ENCODE measurements at places on chromosomes 13 and 19.

DNA sequence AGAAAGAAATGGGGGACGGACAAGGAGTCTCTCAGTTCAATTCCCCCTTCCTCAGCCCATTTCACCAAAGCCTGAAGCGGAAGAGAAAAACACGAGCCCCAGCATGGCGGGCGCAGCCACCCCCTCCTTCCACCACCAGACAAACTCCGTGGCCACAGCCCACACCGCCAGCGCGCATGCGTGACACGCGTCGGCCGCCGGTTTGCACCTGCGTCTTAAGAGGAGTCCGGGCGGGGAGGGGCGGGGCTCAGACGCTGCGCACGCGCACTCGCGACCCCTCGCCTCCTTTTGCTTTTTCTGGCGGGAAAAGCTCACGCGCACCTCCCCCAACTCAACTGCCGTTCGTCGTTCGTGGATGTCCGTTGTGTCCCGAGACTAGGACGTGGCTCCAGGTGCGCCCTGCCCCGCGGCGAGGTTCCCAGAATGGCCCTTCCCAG lies at the start of gene KASH5:
Gene KASH5 (plus strand): TSS at position 314 of the 437 bp plus-strand sequence. CDS start 2,635 bp downstream, outside the sequence.
- peak; percentile 82 for DNase-seq

DNA sequence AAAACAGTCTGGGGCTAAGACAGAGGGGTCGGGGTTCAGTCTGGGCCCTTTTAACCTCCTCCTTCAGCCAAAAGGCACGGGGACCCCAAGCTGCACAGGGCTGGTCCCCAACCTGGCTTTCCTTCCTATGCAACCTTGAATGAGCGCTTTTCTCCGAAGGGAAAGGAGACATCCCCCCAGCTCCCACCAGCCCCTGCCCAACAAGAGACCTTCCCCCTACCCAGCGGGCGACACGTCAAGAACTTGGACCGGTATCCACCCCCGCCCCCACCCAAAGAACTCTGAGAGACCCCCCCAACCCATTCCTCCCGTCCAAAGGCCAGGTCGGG lies 35.0 kb upstream of the NANOS3 start:
- DNase-seq: no peak

DNA sequence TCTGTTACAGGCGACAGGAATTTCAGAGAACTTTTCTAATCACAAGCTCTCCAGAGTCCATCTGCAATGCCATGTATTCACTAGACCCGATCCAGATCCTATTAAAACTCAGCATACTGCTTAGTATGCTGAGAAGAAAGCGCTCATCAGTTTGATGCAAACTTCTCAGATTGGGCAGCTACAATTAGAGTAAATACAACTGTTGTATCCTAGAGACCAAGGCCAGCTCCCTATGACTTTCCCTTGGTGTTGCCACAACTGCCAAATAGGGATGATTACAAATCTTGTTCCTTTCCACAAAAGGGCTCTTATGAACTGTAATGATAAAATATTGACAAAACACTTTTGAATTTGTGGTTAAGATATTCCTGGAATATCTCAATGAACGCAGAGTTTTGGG lies 191.2 kb downstream of the SPRY2 start:
- no peak for DNase-seq

- DNase-seq: peak; percentile 81
Observed at GRCh38 chr19:52637718-52638585, at the start of gene ZNF83. TSS of gene ZNF83 (minus strand) at chr19:52638355.

- no peak for DNase-seq
Observed at GRCh38 chr19:30092721-30093569, 150.9 kb downstream of the URI1 start.

- no peak for DNase-seq
Observed at GRCh38 chr13:75752826-75753225, 116.7 kb downstream of the LMO7 start.

DNA sequence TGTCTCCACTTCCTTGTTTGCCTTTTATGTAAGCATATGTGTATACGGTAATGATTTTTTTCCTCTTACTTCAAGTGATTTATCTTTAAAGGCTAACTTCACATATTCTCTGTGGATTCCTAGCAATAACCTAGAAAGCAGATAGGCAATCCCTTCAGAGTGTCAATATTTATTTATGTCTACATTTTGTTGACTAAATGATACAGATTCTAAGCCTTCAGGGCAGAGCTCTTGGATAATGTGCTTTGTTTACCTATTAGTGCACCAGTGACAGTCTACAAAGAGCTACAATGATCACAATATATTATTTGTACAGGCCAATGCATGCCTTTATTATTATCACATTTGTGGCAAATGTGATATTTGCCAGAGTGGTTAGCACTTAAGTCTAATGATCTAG lies 406.2 kb downstream of the EFNB2 start:
- no peak for DNase-seq

DNA sequence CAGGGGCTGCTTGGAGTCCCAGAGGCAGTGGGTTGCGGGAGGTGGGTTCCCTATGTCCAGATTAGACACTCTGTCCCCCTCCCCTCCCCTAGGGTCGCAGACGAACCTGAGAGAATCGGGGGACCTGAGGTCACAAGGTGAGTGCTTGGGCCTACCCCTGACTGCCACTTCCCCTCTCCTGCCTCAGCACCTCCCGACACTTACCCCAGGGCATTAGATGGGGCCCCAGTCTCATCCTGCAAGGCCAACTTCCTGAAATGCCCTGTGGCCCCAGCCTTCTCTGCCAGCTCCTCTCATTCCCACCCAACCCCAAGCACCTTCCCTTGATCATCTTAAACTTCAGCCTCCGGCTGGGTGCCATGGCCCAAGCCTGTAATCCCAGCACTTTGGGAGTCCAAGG lies 23.0 kb downstream of the CKM start:
- no peak for DNase-seq

DNA sequence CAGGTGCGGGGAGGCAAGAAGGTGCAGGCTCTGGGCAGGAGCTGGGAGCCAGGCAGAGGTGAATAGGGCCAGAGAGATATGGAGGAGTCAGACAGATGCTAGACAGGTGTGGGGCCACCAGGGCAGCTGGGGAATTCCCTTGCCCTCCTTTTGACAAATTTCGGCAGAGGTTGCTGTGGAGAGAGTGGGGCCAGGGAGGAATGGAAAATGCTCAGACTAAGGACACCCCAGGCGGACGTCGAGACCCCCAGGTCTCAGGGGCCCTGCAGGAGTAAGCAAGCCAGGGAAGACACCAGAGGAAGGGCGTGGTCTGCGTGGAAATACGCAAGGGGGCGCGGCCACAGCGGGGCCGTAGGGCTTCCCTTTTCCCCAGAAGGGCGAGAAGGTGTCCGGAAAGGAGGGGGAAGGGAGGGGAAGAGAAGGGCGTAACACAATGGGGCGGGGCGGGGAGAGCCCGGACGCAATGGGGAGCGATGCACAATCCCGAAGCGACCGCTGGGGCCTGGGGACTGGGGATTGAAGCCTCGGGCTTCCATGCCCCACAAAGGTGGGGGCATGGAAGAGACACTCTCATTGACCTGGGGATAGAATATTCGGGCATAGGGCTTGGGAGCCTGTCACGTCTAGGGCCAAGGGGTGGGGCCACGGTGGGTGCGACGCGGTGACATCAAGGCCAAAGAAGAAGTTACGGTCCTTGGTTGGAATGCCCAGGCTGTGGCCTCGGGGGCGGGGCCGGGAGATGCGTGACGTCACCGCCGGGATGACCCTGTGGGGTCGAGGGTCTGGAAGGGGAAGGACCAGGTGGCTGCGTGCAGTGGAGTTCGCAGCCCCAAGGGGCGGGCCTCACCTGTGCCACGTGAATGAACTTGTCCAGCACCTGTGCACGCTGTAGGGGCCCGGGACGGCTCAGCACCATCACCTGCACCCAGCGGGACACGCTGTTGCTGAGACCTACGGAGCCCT lies 8.2 kb downstream of the RASGRP4 start:
- peak; percentile 29 for DNase-seq

GRCh38 chr13:91356919-91357612 lies 9.6 kb downstream of the MIR17HG start:
- DNase-seq: no peak

DNA sequence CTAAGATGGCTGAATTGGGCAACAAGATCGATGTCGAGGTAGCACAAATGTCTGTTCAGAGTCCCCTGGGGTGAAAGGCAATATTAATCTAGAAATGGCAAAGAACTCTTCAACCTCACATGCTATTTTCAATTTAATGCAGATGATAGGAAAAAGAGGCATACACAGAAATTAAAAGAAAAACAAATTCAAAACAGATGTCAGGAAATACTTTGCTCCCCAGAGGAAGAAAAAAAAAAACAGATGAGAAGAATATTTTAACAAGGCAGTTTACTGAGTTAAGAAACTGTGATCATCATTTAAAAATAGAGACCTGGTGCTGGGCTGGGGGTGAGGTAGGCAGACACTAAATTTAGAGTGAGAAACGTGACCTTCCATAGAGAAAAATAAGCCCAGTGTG lies 421.9 kb upstream of the ARGLU1 start:
- no peak for DNase-seq

GRCh38 chr19:7975037-7975436 lies 30.4 kb downstream of the ELAVL1 start:
- no peak for DNase-seq

GRCh38 chr19:7645163-7645562 lies 8.3 kb downstream of the STXBP2 start:
- no peak for DNase-seq

GRCh38 chr13:30354493-30355383 lies 47.4 kb upstream of the KATNAL1 start:
- no peak for DNase-seq

DNA sequence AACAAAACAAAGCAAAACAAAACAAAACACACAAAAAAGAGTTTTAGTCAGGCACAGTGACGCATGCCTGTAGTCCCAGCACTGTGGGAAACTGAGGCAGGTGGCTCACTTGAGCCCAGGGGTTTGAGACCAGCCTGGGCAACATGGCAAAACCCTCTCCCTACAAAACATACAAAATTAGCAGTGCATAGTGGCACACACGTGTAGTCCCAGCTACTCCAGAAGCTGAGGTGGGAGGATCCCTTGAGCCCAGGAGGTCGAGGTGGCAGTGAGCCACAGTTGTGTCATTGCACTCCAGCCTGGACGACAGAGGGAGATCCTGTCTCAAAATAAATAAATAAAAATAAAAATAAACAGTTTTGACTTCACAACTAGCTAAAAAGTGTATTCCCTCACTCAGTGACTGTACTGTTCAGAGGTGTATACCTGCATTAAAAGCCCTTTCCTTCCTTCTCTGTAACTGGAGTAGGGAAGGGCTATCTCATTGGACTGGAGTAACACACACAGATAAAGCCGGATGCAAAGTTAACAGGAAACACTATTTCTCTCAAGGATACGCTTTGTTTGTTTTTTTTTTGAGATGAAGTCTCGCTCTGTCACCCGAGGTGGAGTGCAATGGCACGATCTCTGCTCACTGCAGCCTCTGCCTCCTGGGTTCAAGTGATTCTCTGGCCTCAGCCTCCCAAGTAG lies 3.7 kb upstream of the BAX start:
- no peak for DNase-seq

DNA sequence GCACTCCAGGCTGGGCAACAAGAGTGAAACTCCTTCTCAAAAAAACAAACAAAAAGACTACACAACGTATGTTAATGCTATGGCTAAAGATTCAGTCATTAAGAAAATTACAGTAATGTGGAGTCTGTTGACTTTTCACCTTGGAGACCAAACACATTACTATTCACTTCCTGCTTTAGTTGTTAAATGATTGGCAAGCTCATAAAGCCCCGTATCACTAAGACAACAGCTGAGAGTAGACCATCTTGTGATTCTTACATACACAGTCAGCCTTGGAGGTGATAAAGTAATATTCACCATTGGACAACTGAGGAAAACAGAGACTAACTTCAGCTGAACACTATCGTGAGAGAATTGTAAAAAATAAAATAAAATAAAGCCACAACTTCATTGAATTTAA lies 86.5 kb downstream of the KCTD12 start:
- no peak for DNase-seq

GRCh38 chr19:54206831-54207177 lies 6.1 kb downstream of the RPS9 start:
- DNase-seq: no peak

DNA sequence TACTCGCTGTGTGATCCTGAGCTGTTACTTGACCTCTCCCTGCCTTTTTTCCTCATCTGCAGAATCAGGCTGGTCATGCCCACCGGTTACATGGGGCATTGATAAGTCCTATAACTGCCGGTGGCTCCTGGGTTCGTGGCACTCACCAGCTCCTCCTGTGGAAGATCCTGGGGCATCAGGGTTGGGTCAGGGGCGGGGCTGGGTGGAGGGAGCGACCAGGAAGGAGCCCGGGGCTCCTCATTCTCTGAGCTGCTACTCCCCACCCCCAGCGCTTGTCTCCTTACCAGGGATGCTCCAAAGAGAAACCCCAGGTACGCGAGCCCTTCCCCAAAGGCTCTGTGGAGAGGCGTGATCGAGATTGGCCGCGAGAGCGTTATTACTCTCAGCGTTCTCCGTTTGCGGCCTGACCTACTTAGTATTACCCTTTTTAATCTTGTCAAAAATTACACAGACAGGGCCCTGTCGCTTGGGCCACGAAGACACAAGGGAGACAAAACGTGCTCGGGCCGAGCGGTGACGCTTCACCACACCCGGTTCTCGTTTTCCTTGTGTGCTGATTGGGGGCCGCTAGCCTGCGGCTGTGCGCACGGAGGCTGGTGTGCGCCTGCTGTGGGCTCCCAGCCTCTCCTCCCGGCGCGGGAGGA lies 10.7 kb downstream of the HDGFL2 start:
- no peak for DNase-seq

DNA sequence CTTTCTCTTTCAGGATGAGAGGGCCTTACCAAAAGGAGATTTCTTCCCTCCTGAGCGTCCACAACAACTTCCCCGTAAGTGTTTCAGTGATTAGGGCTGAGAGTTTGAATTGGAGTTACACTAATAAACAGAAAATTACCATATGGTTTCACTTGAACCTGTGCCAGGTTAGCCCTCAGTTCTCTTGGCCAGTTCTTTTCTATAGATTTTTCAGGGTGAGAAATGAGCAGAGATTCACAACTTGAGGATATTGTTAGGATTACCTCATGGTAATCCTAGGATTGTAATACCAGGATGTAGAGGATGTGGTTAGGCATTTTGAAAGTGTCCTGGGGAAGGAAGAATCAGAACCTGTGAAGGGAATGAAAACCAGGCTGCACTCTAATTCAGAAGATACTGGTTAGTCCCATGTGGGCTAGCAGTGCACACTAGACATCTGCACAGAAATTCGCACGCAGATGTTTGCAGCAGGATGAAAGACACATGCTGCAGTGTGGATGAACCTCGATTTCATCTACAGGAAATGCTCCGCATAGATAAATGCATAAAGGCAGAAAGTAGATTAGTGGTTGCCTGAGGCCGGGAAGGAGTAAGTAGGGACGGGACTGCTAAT lies 24.1 kb downstream of the HNRNPM start:
- DNase-seq: no peak

DNA sequence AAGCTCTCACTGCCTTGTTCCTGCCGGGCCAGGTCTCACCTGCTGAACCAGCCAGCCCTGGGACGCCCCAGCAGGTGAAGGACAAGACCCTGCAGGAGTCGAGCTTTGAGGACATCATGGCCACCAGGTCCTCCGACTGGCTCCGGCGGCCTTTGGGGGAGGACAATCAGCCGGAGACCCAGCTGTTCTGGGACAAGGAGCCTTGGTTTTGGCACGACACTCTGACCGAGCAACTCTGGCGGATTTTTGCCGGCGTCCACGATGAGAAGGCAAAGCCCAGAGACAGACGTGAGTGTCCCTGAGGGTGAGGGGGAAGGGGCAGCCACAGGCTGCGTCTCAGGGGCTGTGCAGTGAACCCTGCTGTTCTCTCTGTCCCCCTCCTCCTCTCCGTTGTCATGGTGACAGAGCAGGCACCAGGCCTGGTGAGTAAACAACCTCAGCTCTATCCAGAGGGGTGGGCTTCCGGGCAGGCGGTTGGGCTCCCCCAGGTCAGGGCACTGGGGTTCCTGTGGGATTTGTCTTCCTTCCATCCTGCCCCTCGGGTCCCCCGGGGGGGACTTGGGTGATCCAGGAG lies 9.7 kb downstream of the TLE6 start:
- DNase-seq: no peak

All from stimulated activated CD8-positive, alpha-beta memory T cell treated with anti-CD3 and anti-CD28 coated beads, Interleukin-7, amount 100 ng/mL, for 24 hours (primary cell).